ENCODE measurements at places on chromosomes 6 and 20. TPM values are rescaled to one million over a fixed set of nuclear protein-coding genes. Genes with fewer than 3 reads are reported as not detected.

- DNase-seq: no peak
- peak overlapping the region; percentile 17 for H3K27ac ChIP-seq
- no peaks in the 10 kb centered on the region for H3K36me3 ChIP-seq
- peaks cover 5% of the 10 kb centered on the region for H3K4me1 ChIP-seq
- H3K4me3 ChIP-seq: no peak overlapping the region
Measured at GRCh38 chr6:118562959-118563358, 14.9 kb downstream of the PLN start.

GRCh38 chr6:80182308-80182707 lies 75.8 kb downstream of the BCKDHB start:
- H3K27ac ChIP-seq: no peak overlapping the region
- H3K4me1 ChIP-seq: no peaks in the 10 kb centered on the region
- no peak for DNase-seq
- H3K4me3 ChIP-seq: no peak overlapping the region

GRCh38 chr6:165876588-165876987 lies 213.5 kb upstream of the PDE10A start:
- H3K27ac ChIP-seq: peak overlapping the region; percentile 71
- peak; percentile 74 for DNase-seq
- no peaks in the 10 kb centered on the region for H3K27me3 ChIP-seq
- H3K4me1 ChIP-seq: peaks cover 3% of the 10 kb centered on the region
- H3K4me3 ChIP-seq: no peak overlapping the region

- no peaks in the 10 kb centered on the region for H3K27me3 ChIP-seq
- DNase-seq: no peak
- H3K27ac ChIP-seq: peak overlapping the region; percentile 94
- no peaks in the 10 kb centered on the region for H3K36me3 ChIP-seq
- no peaks in the 10 kb centered on the region for H3K4me1 ChIP-seq
Measured at GRCh38 chr6:27130668-27131428, 116.7 kb upstream of the PRSS16 start.

GRCh38 chr6:87397656-87398055 lies 10.1 kb upstream of the CFAP206 start:
- no peak overlapping the region for H3K4me3 ChIP-seq
- H3K4me1 ChIP-seq: no peaks in the 10 kb centered on the region
- no peak overlapping the region for H3K27ac ChIP-seq
- DNase-seq: no peak

- no peak overlapping the region for H3K4me3 ChIP-seq
- H3K36me3 ChIP-seq: no peaks in the 10 kb centered on the region
- no peak overlapping the region for H3K27ac ChIP-seq
- peaks cover 7% of the 10 kb centered on the region for H3K4me1 ChIP-seq
- no peak for DNase-seq
- no peaks in the 10 kb centered on the region for H3K27me3 ChIP-seq
Measured at GRCh38 chr6:15429141-15430110, 183.6 kb downstream of the JARID2 start.

- DNase-seq: no peak
- no peak overlapping the region for H3K4me3 ChIP-seq
- no peaks in the 10 kb centered on the region for H3K27me3 ChIP-seq
- no peaks in the 10 kb centered on the region for H3K36me3 ChIP-seq
- H3K27ac ChIP-seq: no peak overlapping the region
Measured at GRCh38 chr6:44143731-44144130, 14.9 kb upstream of the CAPN11 start.

DNA sequence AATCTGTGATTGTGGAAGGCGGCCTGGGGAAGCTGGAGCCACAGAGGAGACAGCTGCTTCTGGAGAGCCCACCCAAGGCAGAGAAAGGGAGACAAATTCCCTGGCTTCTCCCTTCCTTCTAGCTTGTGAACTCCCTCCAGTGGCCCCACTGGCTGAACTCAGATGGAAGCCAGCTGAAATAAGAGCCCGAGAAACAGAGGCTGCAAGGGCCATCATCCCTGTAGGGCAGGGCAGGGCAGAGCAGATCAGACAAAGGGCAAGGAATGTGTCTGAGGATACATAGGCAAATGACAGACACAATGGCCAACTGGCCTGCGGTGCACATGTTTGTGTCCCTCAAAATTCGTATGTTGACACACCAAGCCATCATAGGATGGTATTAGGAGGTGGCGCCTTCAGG lies 25.3 kb downstream of the MDFI start:
- no peak overlapping the region for H3K4me3 ChIP-seq
- no peak for DNase-seq
- H3K4me1 ChIP-seq: no peaks in the 10 kb centered on the region
- no peaks in the 10 kb centered on the region for H3K27me3 ChIP-seq

DNA sequence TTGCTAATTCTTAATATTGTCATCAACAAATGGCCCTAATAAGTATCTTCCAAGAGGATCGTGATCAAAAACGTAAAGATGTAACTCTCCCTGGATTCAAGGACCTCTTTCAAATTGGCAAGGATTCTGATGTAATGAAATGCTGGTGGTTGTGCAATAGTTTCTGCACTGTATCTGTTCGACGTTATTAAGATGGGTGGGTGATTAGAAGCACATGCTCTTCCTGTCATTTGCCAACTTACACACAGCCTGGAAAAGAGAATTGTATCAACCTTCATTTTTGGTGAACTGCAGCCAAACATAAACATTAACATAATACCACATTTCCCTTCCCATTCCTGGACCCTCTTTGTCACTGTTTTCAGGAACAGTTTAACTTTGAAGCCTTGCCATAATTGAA lies 9.8 kb downstream of the FOXQ1 start:
- H3K4me3 ChIP-seq: no peak overlapping the region
- no peaks in the 10 kb centered on the region for H3K27me3 ChIP-seq
- no peak overlapping the region for H3K27ac ChIP-seq

DNA sequence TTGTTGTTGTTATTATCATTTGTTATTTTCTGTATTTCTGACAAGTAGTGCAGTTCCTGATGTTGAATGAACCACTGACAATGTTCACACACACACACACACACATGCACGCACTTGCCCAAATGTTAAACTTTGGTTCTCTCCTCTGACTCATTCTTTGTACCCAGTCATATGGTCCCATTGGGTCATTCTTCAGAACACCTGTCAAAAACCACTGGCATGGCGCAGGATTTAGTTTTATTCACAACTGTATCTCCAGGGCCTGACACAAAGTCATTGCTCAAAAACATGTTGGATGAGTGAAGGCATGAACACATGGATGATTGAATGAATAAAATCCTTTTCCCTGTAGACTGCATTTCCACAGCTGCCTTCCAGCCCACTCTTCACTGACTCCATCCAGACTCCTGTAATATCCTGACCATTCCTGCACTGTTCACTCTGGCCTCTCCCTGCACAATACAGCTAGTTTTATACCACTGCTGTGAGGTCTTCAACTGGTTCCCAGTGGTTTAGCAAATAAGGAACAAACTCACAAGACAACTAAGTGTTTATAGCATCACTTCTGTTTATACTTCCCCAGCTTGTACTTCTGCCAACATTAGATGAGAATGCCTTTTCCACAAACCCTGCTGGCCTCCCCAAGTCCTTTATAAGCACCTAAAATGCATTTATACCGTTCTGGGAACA lies 6.9 kb upstream of the CST11 start:
- no peak overlapping the region for H3K27ac ChIP-seq
- no peak for DNase-seq
- no peaks in the 10 kb centered on the region for H3K27me3 ChIP-seq
- no peak overlapping the region for H3K4me3 ChIP-seq

GRCh38 chr20:46402331-46402811 lies 4.0 kb downstream of the ELMO2 start:
- peaks cover 20% of the 10 kb centered on the region for H3K4me1 ChIP-seq
- no peak overlapping the region for H3K4me3 ChIP-seq
- H3K27me3 ChIP-seq: no peaks in the 10 kb centered on the region
- H3K27ac ChIP-seq: peak overlapping the region; percentile 68
- no peaks in the 10 kb centered on the region for H3K36me3 ChIP-seq
- no peak for DNase-seq

- H3K27me3 ChIP-seq: no peaks in the 10 kb centered on the region
- H3K27ac ChIP-seq: no peak overlapping the region
- H3K4me1 ChIP-seq: no peaks in the 10 kb centered on the region
- no peak for DNase-seq
- H3K36me3 ChIP-seq: no peaks in the 10 kb centered on the region
Measured at GRCh38 chr6:37277001-37277409, 19.1 kb upstream of the TMEM217 start.

- no peak overlapping the region for H3K27ac ChIP-seq
- no peaks in the 10 kb centered on the region for H3K27me3 ChIP-seq
Measured at GRCh38 chr6:79874531-79875134, 72.7 kb downstream of the ELOVL4 start.

DNA sequence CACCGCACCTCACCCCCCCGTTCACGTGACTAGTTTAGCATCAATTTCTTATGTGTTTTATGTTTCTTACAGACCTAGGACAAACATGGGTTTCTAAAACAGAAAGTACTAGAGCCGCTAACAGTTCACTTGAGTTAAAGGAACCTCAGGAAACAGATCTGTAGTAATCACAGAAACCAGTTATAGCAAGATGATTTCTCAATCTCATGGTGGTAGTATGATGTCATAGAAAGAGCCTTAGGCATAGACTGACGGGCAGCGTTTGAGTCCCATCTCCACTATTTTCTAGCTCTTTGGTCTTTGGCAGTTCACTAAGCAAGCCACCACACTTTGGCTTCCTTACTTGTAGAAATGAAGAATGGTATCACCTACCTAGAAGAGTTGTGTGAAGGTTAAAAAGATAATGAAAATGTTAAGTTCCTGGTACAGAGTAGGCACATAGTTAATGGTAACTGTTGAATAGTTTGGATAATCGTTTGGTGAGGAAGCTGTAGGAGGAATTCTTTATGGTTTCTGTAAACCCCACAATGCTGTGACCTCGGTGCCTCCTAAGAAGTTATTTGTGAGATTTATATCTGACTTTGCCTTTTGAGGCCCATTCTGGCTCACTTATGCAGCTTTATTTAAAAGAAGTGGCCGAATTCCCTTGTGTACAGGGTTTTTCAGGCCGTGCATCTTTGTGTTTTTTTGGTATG lies 21.3 kb downstream of the CTNNBL1 start:
- no peak overlapping the region for H3K4me3 ChIP-seq
- H3K27me3 ChIP-seq: no peaks in the 10 kb centered on the region
- H3K4me1 ChIP-seq: no peaks in the 10 kb centered on the region
- DNase-seq: no peak
- H3K27ac ChIP-seq: no peak overlapping the region

DNA sequence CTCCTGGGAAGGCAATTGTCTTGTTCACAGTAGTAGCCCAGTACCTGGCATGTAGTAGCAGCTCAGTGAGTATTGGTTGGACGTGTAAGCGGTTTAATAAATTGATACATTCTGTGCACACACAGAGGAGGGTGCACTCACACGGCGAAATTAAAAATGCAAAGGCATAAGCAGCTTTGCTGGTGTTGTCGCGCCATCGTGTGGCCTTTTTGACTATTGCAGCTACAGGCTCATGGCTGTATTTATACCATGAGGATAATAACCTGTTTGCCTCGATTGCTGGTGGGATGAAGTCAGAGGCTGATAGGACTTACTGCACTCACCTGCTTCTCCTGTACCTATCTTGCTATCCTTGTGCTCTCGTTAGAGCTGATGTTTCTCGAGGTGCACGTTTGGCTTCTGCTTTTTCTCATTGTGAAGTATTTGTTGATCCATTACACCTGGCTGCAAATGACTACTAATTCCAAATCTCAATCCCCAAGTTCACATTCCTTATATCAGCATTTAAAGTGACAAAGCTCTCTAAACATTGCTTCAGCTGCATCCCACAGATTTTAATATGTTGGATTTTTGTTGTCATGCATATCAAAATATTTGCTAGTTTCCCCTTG lies 61.5 kb downstream of the TBXT start:
- H3K27me3 ChIP-seq: no peaks in the 10 kb centered on the region
- H3K4me1 ChIP-seq: no peaks in the 10 kb centered on the region
- DNase-seq: peak; percentile 74
- no peak overlapping the region for H3K4me3 ChIP-seq

ZBP1 gene
- total RNA-seq: 0.46 TPM

PACSIN1 gene
- not detected for total RNA-seq

FGD2 gene
- total RNA-seq: 0.51 TPM

ENPP4 gene
- 9.1 TPM for total RNA-seq

ULBP1 gene
- total RNA-seq: not detected

PRSS16 gene
- not detected for total RNA-seq

TRIM40 gene
- not detected for total RNA-seq

CBLN4 gene
- 26.2 TPM for total RNA-seq

IL17A gene
- total RNA-seq: 0.40 TPM

SDC4 gene
- total RNA-seq: 7.9 TPM

SSTR4 gene
- total RNA-seq: not detected
